ENCODE measurements at places on chromosomes 6 and 20.

DNA sequence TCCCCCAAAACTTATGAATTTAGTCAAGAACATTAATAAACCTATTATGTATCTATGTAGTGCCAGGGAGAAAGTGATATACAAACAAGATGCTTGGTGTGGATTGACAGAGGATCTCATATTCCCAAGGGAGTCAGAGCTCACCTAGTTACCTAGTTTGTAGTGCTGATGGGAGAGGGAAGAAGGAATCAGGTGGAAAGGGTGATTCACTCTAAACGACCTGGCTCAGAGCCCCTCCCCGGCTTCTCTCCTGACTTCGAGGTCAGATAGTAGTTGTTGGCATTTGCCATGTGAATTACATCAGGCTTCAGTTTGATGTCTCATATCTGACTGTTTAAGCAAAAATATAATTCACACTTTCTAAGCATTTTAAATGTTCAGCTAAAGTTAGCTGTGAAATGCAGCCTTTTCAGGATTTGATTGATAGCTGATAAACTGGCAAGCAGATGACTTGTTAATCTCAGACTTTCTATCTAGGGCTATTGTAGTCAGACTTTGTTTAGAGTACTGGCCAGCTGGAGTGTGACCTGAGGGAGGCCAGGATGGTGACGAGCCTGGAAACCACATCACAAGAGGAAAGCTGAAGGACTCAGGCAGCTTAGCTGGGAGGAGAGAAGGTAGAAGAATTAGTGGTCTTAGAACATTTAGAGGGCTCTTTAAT is 123.7 kb downstream of the AKAP7 start:
- no peak for DNase-seq

GRCh38 chr6:110020888-110021287 is 42.8 kb downstream of the GPR6 start:
- DNase-seq = no peak

DNA sequence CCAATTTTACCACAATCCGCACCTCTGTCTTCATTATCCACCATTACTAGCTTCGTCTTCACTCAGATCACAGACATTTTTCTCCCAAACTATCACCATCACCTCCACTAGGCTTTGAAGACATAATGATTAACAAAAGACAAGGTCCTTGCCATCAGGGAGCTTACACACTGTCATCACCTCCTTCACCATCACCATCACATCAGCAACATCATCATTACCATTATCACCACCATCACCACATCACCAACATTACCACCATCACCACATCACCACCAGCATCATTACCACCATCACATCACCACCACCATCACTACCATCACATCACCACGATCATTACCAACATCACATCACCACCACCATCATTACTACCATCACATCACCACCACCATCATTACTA is 4.4 kb upstream of the SLC22A7 start:
- no peak for DNase-seq

- DNase-seq = no peak
Observed at GRCh38 chr6:41427642-41428335, 92.4 kb downstream of the NCR2 start.

DNA sequence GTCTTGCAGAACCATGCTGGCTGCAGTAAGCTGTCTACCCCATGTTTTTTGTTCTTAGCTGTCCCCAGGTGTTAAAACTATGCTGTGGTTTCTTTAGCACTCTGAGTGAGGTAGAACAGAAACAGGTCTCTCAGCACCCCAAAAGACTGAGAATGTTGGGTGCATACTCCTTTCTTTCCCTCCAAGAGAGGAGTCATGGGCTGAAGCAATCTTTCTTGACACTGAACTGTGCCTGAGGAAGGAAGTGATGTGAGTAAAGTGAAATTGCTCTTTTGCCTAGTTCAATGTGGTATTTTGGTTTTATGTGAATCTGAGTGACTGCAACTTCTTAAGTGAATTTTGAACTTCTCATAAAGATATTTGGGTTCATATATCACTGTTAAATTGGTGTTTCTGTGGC is 138.0 kb upstream of the MCHR2 start:
- no peak for DNase-seq
